NCI-H187 (cell line): ENCODE measurements at places on chromosomes 4 and X.

GRCh38 chrX:2471641-2472040 is 29.1 kb downstream of the DHRSX start:
- DNase-seq: no peak

- DNase-seq: no peak
These were observed 190.7 kb upstream of the ANK2 start for GRCh38 chr4:112858751-112859150.

GRCh38 chr4:144574000-144574399 is 72.0 kb upstream of the HHIP start:
- no peak for DNase-seq

GRCh38 chr4:154611833-154612232 is 623 bp downstream of the FGG start:
- no peak for DNase-seq

GRCh38 chr4:48315728-48316630 is 25.4 kb upstream of the SLAIN2 start:
- DNase-seq: no peak

- DNase-seq: peak; percentile 79
These were observed at the start of gene NSUN7 for GRCh38 chr4:40749717-40750460. Gene NSUN7 (plus strand): TSS chr4:40749955. CDS start chr4:40750694, 739 bp downstream.

DNA sequence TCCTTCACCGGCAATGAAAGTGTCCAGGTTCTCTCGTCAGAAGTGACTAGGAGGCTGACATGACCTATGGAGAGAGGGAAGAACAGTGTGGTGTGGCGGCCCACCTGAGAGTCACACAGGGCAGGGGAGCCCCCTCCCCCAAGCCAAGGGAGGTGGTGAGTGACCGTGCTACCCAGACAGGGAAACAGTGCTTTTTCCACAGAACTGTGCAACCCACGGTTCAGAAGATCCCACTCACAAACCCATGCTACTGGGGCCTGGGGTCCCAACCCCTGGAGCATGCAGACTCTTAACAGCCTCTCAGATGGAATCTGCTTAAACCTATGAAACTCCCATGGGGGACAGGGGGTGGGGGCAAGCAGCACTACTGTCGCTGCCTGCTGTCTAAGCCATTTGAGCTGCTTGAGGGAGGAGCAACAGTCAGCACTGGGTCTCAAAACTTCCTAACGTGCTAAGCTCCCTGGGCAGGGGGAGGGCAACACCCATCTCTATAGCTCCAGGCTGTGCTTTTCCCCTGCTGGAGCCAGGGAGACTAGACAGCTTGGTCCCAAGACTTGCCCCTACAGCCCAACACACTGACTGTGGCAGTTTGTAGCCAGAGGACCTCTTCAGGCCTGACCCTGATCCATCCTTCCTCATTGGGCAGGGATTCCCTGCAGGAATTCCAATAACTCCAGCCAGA is 850.4 kb upstream of the AADAT start:
- no peak for DNase-seq

DNA sequence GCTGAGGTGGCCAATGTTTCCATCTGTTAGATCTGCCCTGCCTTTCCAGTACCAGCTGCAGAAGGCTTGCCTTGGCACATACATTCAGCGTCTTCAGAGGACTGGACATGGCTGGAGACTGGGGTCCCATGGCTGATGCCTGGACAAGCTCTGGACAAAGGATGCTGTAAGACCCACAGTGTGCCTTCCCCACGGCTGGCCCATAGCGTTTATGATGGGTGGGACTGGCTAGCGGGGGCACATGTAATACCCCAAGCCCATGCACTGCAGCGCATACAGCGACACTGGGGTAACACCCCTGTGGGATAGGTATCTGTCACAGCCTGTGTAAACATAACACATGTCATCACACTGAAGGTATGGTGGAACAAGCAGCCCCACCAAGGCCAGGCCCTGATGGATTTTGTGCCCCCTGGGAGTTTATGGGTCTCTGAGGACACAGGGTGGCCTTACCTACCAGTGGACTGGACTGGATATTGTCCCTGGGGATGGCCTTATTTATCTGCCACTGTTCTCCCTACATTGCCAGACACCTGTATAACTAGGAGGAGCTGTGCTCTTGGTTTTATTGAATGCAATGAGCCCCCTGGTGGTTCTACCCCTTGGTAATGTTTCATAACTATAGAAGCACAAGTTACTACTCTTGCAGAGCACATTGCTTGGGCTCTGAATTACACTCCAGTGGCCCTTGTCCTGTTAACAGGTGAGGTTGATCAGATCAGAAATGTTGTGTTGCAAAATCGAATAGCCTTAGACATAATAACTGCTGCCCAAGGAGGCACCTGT is 34.3 kb upstream of the TACR3 start:
- no peak for DNase-seq

DNA sequence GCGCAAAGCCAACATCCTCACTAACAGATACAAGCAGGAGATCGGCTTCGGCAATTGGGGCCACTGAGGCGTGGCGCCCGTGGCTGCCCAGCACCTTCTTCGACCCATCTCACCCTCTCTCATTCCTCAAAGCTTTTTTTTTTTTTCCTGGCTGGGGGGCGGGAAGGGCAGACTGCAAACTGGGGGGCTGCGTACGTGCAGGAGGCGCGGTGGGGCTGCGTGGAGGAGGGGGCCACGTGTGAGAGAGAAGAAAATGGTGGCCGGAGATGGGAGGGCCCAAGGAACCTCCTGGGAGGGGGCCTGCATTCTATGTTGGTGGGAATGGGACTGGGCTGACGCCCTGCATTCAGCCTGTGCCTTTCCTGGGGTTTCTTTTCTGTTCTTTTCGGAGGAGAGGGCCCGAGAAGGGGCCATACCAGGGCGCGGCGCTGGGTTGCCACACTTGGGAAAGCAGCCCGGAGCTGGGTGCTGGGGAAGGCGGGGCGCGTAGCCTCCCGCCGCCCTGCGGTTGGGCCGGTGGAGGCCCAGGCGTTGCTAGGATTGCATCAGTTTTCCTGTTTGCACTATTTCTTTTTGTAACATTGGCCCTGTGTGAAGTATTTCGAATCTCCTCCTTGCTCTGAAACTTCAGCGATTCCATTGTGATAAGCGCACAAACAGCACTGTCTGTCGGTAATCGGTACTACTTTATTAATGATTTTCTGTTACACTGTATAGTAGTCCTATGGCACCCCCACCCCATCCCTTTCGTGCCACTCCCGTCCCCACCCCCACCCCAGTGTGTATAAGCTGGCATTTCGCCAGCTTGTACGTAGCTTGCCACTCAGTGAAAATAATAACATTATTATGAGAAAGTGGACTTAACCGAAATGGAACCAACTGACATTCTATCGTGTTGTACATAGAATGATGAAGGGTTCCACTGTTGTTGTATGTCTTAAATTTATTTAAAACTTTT is 4.5 kb downstream of the MID1IP1 start:
- DNase-seq: no peak

- no peak for DNase-seq
These were observed 34.0 kb downstream of the STARD8 start for GRCh38 chrX:68681443-68681941.

GRCh38 chrX:427812-428725 is 41.4 kb upstream of the PPP2R3B start:
- no peak for DNase-seq

GRCh38 chr4:35511851-35512250 is 732.5 kb downstream of the ARAP2 start:
- DNase-seq: no peak

GRCh38 chr4:108005807-108006206 is 16.1 kb downstream of the HADH start:
- DNase-seq: no peak

GRCh38 chr4:15989424-15989823 is 26.4 kb upstream of the FGFBP2 start:
- DNase-seq: no peak

DNA sequence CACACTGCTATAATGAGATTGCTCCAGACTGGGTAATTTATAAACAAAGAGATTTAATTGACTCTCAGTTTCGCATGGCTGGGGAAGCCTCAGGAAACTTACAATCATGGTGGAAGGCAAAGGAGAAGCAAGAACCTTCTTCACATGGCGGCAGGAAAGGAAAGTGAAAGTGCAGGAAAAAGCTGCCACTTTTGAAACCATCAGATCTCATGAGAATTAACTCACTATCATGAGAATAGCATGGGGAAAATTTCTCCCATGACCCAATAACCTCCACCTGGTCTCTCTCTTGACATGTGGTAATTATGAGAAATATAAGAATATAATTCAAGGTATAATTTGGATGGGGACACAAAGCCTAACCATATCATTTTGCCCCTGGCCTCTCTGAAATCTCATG is 884.2 kb downstream of the GLUD2 start:
- DNase-seq: no peak

DNA sequence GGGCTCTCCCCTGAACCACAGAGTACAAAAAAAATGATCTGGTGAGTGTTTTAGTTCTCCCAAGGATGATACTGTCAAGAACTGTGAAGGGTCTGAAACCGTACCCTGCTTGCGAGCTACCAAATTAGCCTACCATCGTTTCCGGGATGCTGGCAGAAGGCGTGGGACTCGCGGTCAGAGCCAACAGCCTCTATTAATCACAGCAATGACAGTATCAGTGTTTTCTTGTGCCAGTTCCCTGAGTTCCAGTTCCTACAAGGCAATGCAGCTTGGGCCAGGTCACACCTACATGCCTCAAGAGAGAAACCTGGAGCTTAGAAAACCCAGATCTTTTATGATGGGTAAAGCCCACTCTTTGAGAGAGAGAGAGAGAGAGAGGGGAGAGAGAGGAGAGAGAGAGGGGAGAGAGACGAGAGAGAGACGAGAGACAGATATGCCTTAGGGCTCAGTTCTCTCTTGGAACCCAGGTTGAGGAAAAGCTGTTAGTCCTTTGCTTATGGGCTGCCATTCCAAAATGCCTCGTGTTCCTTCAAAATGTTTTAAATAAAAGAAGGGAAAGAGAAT is 327.8 kb downstream of the ARHGAP10 start:
- DNase-seq: no peak

DNA sequence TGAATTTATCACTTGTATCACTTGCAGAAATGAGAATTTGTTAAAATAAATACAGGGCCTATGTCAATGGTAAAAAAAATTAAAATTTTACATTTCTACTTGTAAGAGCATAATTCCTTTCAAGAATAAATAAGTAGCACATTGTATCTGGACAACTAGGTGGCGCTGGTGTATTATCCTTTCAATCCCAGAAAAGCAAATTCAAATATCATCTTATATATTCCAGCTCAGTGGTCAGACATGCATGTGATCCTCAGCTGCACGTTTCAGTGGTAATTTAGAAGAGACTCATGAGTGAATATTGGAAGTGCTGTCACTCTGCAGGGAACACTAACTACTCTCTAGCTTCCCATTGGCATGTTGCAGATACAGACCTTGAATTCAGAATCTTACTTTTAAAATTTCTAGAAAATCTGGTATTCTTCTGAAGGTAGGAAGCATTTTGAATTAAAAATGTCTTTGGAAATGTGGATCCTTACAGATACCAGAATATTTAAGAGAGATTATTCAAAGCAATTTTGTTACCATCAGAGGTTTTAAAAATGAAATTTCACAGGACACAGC is 1414.7 kb upstream of the TENM3 start:
- DNase-seq: peak; percentile 34

DNA sequence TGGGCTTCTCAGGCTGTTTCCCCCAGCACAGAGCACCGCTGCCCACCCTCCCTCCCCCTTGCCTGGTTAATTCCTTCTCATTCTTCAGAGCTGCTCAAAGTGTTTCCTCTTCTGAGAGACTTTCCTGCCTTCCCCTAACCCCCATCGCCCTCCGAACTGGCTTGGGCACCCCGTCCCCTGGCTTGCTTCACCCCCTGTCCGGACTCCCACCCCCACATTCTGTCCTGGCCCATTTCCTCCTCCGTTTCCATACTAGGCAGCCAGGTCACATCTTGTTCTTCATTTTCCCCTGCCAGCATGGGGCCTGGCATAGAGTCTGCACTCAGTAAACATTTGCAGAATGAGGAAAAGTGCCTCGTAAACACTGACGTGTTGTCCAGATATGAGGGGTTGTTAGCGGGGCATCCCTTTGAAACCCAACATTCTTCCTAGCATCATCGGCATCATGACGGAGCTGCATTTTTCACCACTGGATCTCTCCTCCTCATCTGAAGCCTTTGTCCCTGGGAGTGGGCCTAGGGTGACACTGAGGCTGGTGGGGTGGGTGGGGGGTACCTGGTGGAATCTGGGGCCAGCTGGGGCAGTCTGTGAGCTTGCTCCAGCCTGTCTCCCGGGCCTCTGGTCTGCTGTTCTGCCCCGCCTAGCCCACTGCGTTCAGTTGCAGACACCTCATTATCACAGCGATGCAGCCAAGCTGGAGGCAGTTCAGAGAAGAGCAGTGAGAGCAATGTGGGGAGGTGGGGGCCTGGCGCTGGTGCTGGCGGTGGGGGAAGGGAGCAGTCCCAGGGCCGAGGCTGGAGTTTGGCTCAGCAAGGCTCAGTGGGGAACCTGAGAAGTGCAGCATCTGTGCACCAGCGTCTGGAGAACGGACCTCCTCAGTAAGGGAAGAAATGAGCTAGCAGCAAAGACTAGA is 149.4 kb upstream of the PJA1 start:
- DNase-seq: no peak

DNA sequence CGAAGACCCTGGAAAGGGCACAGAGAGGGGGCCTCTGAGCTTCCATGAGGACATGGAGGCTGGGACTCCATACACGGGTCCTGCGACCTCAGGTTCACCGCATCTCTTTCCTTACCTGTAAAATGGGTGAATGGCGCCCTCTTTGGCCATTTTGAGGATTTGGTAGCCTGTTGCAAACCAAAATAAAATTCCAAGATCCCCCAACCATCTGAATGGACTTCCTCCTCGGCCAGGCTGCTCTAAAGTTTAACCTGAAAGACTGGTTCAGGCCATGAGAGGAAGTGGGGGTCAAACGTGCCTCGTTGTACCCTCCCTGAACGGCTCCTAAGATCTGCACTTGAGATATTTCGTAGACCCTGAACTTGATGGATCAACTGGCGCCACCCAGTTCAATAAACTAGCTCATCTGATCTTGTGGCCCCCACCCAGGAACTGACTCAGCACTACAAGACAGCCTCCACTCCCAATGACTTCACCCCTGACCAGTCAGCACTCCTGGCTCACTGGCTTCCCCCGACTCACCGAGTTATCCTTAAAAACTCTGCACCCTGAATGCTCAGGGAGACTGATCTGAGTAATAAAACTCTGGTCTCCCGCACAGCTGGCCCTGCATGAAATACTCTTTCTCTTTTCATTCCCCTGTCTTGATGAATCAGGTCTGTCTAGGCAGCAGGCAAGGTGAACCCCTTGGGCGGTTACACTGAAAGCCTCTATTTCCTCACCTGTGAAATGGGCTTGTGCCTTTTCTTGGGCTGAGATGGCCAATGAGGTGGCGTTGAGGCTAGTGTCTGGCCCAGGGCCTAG is 32.9 kb upstream of the GPR78 start:
- no peak for DNase-seq

DNA sequence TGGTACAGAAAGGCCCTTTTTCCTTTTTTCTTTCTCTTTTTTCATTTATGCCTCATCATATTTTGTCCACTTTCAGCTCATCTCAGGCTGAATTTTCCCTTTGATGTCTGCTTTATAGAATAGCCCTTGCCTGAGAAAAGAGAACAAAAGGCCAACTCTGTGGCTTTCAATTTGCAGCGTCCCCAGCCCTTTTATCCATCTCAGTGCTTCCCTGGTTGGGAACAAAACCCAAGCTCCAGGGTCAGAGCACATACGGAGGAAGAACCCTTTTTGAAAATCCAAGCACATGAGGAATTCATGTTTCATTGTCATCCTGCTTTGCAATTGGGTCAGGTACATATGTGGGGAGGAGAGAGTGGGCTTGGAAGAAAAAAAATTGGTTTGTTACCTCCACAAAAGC is 47.5 kb downstream of the TMEM164 start:
- DNase-seq: no peak

- DNase-seq: no peak
These were observed 16.3 kb upstream of the MAOB start for GRCh38 chrX:43898406-43899035.
